Thoracic aorta (tissue), 2 donors: ENCODE measurements at places on chromosomes 1 and 21. TPM values are rescaled to one million over a fixed set of nuclear protein-coding genes. Genes with fewer than 3 reads are reported as not detected.

DNA sequence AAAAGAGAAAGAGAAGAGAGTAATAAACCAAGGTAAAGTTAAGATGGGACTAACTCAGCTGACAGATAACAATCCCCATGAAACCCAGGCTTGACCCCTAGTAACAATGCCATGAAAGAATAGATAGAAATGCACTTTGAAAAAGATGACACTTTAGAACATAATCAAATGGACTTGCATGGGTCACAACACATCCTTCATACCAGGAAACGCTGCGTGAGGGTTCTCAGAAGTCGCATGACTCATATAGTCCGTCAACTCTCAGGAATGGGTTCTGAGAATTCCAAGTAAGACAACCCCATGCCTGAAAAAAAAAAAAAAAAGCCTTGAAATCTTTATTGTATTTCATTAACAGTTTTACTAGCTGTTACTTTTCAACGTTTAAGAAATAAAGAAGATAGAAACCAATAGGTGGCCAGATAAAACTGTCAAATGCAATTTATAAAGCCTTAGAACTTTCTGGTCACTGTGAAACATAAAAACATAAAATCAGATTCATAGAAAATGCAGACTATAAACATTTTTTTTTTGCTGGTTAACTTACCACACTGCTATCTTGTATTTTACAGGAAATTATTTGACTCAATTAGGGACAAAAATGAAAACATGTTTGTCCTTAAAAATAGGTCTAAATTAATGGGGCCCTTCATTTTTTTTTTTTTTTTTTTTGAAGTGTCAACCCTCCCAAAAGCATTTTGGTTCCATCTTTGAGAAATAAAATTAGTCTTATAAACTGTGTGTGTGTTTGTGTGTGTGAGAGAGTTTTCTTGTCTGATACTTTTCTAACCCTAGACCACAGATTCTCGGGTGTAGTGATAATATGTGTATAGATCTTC lies 202.1 kb downstream of the NCAM2 start:
- H3K4me3 ChIP-seq, result peak overlapping the region; percentile 47
- H3K36me3 ChIP-seq, result no peaks in the 10 kb centered on the region
- H3K27me3 ChIP-seq, result no peaks in the 10 kb centered on the region
- peak overlapping the region; percentile 67 for H3K27ac ChIP-seq
- peaks cover 10% of the 10 kb centered on the region for H3K4me1 ChIP-seq
- DNase-seq, result peak; percentile 36

Gene C8A
- not detected for total RNA-seq

Gene OR10R2
- not detected for total RNA-seq

- no peak for DNase-seq
- no peak overlapping the region for H3K27ac ChIP-seq
- H3K27me3 ChIP-seq, result no peaks in the 10 kb centered on the region
- H3K4me3 ChIP-seq, result no peak overlapping the region
- no peaks in the 10 kb centered on the region for H3K4me1 ChIP-seq
Measured at GRCh38 chr1:157310401-157310800, 172.2 kb upstream of the ETV3 start.

Gene ACTL8
- total RNA-seq, result not detected

Gene WLS
- 80.1 TPM for total RNA-seq

Gene PEAR1
- total RNA-seq, result 31.0 TPM

GRCh38 chr1:115314765-115315164 lies 23.3 kb downstream of the NGF start:
- H3K27ac ChIP-seq, result peak overlapping the region; percentile 78
- no peaks in the 10 kb centered on the region for H3K36me3 ChIP-seq
- DNase-seq, result no peak
- H3K4me3 ChIP-seq, result no peak overlapping the region

Gene SEC16B
- 6.8 TPM for total RNA-seq

Gene FMO4
- 13.8 TPM for total RNA-seq

- peaks cover 23% of the 10 kb centered on the region for H3K4me1 ChIP-seq
- H3K27me3 ChIP-seq, result no peaks in the 10 kb centered on the region
- DNase-seq, result no peak
- H3K4me3 ChIP-seq, result peak overlapping the region; percentile 87
- peak overlapping the region; percentile 79 for H3K27ac ChIP-seq
- H3K36me3 ChIP-seq, result no peaks in the 10 kb centered on the region
Measured at GRCh38 chr1:38006008-38006828, 904 bp upstream of the FHL3 start.

Gene NUDT4B
- 17.8 TPM for total RNA-seq
